Lower lobe of right lung (tissue), 2 donors: ENCODE measurements at places on chromosomes 4 and X.

GRCh38 chr4:2961421-2961810 is 1.8 kb downstream of the NOP14 start:
- DNase-seq: no peak

- DNase-seq: peak; percentile 29
These were observed 930 bp downstream of the NWD2 start for GRCh38 chr4:37245391-37245954.

DNA sequence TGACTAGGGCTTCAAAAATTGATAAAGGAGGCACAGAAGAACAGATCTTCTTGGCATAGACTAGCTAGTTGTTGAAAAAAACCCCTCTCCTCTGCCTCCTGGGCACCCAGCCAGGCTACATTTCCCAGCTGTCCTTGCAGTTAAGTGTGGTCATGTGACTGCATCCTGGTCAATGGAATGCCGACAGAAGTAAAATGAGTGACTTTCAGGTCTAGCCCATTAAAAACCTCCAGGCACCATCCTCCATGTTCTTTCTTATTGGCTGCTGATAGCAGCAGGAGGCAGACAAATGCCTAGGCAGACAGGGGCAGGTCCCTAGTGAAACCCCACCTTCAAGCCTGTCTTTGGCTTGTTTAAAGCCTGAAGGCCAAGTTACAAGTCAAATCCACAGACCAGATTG is 35.3 kb downstream of the ATXN3L start:
- DNase-seq: no peak

- DNase-seq: no peak
These were observed 123.4 kb upstream of the GUCY1A1 start for GRCh38 chr4:155543126-155543765.

- DNase-seq: no peak
These were observed 239.3 kb downstream of the C4orf33 start for GRCh38 chr4:129335276-129335675.

- DNase-seq: no peak
These were observed 346.6 kb upstream of the GNPDA2 start for GRCh38 chr4:45072981-45073380.

- no peak for DNase-seq
These were observed 35.3 kb downstream of the SHROOM2 start for GRCh38 chrX:9821572-9821971.

DNA sequence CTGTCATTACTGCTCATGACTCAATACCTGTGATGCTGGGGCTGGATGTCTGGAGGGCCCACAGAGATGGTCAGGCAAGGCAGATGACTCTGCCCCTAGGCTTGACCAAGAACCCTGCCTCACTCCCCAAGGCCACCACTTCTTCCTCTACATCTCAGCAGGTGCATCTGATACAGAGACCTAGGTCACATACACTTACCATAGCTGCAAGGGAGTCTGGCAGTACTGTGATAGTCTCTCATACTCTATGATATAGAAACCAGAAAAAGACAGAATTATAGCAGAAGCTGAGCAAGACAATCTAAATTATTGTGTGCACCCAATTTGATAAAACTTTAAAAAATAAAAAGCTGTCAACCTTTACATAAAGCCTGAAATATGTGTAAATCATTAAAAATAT is 477.1 kb upstream of the GALNT7 start:
- DNase-seq: no peak

DNA sequence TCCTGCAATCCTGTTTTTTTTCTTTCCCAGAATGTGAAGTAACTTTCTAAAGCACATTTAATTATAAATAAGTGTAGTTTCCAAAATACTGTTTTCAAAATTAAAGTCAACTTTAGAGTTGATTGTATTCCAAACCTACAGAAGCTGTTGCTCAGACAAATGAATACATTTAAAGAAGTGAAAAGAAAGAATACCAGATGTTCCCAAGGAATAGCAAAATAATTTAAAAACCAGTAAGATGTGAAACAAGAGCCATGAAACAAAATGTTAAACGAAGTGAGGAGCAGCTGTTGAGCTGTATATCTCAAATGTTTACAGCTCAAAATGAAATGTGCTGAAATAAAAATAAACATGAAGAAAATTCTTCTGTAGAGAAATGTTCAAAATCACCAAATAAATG is 627.4 kb upstream of the NDST4 start:
- DNase-seq: no peak

GRCh38 chrX:11893933-11894710 is 136.1 kb downstream of the MSL3 start:
- DNase-seq: no peak

GRCh38 chr4:153146031-153146430 is 58.2 kb upstream of the TRIM2 start:
- DNase-seq: no peak

DNA sequence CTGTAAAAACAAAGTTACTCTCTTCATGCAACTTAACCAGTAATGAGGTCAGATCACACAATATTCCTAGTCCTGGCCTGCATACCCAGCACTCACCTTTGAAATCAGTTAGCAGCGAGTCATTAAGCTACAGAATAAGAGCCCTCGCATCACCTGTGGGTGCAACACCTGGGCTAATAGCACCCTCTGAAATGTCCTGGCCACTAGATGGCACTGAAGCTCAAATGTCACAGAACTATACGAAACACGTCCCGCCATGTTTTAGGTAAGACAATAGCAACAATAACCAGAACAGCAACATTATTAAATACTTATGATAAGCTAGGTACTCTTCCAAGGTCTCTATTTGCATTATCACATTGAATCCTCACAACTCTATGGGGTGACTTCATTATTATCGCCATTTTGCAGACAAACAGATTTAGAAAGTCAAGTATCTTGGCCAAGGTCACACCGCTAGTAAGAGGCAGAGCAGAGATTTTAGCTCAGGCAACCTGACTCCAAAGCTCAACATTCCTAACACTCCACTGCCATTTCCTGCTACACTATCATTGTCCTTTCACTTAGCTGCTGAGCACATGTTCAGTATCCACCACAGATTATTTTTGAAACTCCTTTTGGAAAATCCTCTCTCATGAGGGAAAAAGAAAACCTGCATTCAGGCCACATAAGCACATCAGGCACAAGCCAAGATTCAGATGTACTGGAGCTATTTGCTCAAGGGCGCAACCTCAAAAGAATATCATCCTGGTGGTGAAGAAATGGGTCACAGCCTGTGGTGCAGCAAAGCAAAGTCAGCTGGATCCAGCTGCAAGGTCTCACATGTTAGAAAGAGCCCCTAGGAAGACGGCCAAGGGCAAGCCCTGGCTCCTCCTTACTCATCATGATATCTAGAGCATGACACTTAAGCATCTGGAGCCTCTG is 59.5 kb upstream of the KDR start:
- DNase-seq: no peak

DNA sequence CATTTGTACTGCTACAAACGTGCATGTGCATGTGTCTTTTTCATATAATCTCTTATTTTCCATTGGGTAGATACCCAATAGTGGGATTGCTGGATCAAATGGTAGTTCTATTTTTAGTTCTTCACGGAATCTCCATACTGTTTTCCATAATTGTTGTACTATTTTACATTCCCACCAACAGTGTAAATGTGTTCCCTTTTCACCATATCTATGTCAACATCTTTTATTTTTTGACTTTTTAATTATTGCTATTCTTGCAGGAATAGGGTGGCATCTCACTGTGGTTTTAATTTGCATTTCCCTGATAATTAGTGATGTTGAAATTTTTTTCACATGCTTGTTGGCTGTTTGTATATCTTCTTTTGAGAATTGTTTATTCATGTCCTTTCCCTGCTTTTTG is 59.3 kb upstream of the PACRGL start:
- DNase-seq: no peak

DNA sequence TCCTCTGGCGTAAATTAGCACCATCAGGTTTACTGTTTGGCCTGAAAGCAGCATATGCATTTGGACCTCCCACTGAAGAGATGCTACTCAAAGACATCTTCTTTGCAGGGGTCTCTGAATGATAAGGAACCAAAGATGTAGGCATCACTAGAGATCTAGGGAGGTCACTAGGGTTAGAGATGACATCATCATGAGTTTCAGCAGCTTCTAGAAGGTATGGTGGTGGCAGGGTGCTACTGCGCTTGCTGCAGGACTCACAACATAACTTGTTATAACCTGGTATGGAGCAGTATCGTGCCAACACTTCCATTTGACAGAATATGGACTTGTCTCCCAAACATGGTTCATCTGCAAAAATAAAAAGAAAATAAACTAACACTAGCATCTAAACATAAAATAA is 251.6 kb downstream of the NPFFR2 start:
- DNase-seq: no peak

GRCh38 chr4:94409962-94410361 is 41.8 kb upstream of the PDLIM5 start:
- DNase-seq: no peak

DNA sequence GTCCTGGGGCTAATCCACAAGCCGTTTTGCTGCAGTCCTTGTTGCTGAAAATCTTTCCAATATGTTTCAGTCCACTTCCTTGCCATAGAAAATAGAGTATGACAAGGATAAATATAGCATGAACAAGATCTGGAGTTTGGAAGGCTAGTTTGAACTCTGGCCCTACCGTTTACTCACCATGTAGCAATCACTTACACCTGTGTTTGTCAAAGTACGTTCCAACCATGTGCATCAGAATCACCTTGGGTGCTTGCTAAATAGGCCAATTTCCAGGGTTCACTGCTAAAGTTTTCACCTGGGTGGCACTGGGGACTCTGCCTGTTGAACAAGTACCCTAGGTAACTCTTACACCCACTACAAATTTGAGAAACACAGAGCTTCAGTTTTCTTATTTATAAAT is 188.9 kb downstream of the ENOX2 start:
- DNase-seq: no peak

GRCh38 chr4:168931215-168931650 is 78.8 kb downstream of the CBR4 start:
- no peak for DNase-seq

GRCh38 chr4:41009411-41009810 is 204.9 kb downstream of the APBB2 start:
- DNase-seq: no peak

DNA sequence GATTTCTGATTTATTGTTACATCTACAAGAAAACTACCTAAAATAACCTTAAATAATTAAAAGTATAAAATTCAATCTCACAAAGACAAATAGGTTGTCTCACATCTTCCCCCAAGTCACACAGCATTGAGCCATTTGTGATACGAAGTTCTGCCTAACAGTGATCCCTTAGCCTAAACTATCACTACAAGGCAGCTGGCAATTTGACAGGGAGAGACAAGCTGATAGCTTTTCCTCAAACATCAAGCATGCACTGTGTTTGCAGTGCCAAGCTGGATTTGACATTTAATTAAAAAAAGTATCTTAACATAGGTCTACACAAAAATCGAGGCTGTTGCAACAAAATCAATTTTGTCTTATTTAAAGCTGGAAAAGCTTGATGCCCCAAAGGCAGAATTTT is 464.7 kb upstream of the TRAM1L1 start:
- no peak for DNase-seq
